Activated CD4-positive, alpha-beta T cell treated with anti-CD3 and anti-CD28 coated beads for 36 hours (primary cell): ENCODE measurements at places on chromosomes 4 and X. TPM values are rescaled to one million over a fixed set of nuclear protein-coding genes. Genes with fewer than 3 reads are reported as not detected.

DNA sequence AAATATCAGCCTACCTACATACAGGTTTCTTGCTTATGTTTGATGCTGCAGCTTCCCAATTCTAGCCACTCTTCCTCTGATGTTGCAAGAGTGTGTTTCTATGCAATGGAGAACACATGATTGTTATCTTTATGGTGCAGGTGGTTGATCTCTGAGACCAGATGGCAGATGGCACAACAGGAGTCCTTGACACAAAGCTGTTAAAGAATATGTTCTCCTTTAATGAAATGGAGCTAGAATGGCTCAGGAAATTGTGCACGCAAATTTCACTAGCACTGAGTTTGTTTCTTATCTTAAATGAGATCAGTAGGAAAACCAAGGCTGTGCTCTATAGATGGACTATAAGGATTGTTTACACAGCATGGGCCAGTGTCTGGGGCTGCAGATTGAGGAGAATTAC, 29.9 kb upstream of the TTC29 start:
- no peak for DNase-seq
- no peaks in the 10 kb centered on the region for H3K36me3 ChIP-seq
- H3K4me3 ChIP-seq = no peak overlapping the region
- no peak overlapping the region for H3K27ac ChIP-seq
- H3K4me1 ChIP-seq = no peaks in the 10 kb centered on the region

GRCh38 chrX:130179579-130180215, 7.9 kb downstream of the RAB33A start:
- no peak for DNase-seq
- H3K36me3 ChIP-seq = peaks cover 30% of the 10 kb centered on the region
- H3K27ac ChIP-seq = peak overlapping the region; percentile 69
- peaks cover 49% of the 10 kb centered on the region for H3K4me1 ChIP-seq
- no peaks in the 10 kb centered on the region for H3K27me3 ChIP-seq

GRCh38 chrX:129462707-129463106, 60.6 kb downstream of the SMARCA1 start:
- no peaks in the 10 kb centered on the region for H3K27me3 ChIP-seq
- H3K36me3 ChIP-seq = no peaks in the 10 kb centered on the region
- no peaks in the 10 kb centered on the region for H3K4me1 ChIP-seq
- no peak for DNase-seq
- H3K27ac ChIP-seq = no peak overlapping the region
- no peak overlapping the region for H3K4me3 ChIP-seq

GRCh38 chrX:112190646-112191045, 108.1 kb upstream of the TRPC5 start:
- H3K27ac ChIP-seq = no peak overlapping the region
- H3K4me3 ChIP-seq = no peak overlapping the region

- peaks cover 3% of the 10 kb centered on the region for H3K36me3 ChIP-seq
- peak overlapping the region; percentile 89 for H3K27ac ChIP-seq
- no peak for DNase-seq
These were observed 146.6 kb upstream of the CPEB2 start for GRCh38 chr4:14855719-14856061.

Gene WDFY3
- total RNA-seq = 2.3 TPM
